Heart left ventricle (tissue), 16 donors: ENCODE measurements at places on chromosomes 3 and 15. TPM values are rescaled to one million over a fixed set of nuclear protein-coding genes. Genes with fewer than 3 reads are reported as not detected.
A peak's percentile ranks its signal among the peaks of the same experiment; 100 is the strongest.

DNA sequence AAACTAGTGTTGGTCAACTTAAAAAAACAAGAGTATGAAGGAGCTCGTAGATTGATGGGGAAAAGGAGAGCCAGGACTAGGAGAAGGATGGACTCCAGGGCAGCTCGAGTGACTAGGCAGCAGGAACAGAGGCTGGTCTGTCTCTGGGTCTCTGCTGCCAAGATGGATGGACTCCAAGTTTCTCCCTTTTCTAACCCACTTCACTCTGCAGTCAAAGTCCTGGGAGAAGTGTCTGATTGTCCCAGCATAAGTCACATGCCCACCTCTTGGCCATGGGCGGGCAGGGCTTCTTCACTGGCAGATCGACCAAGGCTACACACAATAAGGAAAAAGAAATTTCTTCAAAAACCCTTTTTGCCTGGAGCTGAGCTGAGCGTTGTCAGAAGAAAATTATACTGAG, 9.2 kb upstream of the EPB42 start:
- no peak for DNase-seq
- no peaks in the 10 kb centered on the region for H3K36me3 ChIP-seq
- H3K27me3 ChIP-seq: no peaks in the 10 kb centered on the region
- no peak overlapping the region for H3K27ac ChIP-seq

Gene ANKUB1
- total RNA-seq: not detected

Gene LRRC15
- 0.05 TPM for total RNA-seq

DNA sequence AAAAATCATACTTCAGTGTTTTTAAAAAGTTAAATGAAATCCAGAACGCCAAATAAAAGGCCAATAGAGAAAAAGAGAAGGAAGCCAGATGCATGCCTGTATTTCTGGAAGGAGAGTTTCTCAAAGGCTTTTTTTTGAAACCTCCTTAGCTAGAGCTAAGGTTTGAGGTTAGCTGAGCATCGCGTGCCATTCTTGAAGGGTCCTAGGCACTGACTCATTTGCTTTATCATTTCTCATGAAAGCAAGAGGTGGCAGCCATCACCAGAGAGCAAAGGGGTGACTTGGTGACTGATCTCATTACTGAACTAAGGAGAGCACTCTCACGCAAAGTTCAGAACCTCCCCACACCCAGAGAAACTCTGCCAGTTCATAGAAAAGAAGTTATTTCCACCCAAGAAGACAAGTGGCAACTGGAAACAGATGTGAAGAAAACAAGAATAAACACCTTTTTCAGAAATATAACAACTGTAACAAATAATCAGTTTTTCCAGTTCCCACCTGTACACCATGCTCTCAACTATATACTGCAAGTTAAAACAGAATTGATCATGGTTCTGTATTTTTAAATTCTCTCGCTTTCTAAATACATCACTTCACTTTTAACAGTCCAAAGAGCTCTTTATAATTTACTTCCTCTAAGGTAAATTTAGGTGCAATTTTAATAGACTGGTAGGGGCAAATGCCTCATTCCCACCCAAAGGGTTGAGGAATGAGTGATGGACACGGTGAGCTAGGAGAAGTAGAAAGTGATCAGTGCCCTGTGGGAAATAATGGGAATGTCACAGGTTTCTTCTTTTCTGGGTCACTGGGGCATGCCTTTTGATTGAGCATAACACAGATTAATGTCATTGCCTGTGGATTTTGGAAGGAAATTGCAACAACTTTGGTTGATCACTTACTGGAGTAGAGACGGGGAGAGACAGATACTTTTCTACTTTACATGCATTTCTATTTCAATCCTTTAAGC, 24.7 kb downstream of the GPR15 start:
- no peaks in the 10 kb centered on the region for H3K27me3 ChIP-seq
- DNase-seq: no peak
- H3K4me3 ChIP-seq: no peak overlapping the region
- no peak overlapping the region for H3K27ac ChIP-seq
- H3K4me1 ChIP-seq: no peaks in the 10 kb centered on the region

Gene SAXO2
- total RNA-seq: not detected

- peak overlapping the region; percentile 72 for H3K4me3 ChIP-seq
- peaks cover 3% of the 10 kb centered on the region for H3K4me1 ChIP-seq
- H3K36me3 ChIP-seq: no peaks in the 10 kb centered on the region
- DNase-seq: no peak
These were observed 768 bp downstream of the PCBP4 start for GRCh38 chr3:51966486-51966885.

GRCh38 chr3:128167973-128168674, 14.8 kb downstream of the EEFSEC start:
- DNase-seq: no peak
- H3K36me3 ChIP-seq: no peaks in the 10 kb centered on the region
- H3K27ac ChIP-seq: peak overlapping the region; percentile 54
- no peak overlapping the region for H3K4me3 ChIP-seq

Gene A4GNT
- not detected for total RNA-seq

Gene HRH1
- 0.40 TPM for total RNA-seq
